CD4-positive, alpha-beta T cell treated with Interleukin-2 at 100 ng/mL for 4 hours (primary cell): ENCODE measurements at places on chromosomes 3 and 15.

DNA sequence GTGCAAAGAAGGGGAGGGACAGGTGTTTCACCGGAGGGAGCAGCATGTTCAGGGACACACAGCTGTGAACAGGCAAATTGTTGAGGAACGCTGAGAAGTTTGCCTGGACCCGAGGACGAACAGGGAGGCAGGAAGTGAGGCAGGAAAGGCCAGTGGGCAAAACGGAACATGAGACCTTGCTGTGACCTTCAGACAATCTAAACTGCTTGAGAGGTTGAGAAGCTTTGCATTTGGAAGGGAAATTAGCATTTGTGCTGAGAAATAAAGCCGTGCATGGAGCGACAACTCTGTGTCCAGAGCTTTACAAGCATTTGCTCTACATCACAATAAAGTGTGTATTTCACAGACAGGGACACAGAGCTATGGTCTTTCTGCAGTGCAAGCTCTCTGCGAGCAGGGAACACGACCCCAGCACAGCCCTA is 47.9 kb downstream of the CDC25A start:
- DNase-seq = no peak

- no peak for DNase-seq
Observed at GRCh38 chr15:51750186-51750585, 1.2 kb upstream of the TMOD2 start.

- no peak for DNase-seq
Observed at GRCh38 chr3:98012979-98013378, 22.1 kb downstream of the GABRR3 start.

- DNase-seq = no peak
Observed at GRCh38 chr3:191087391-191087790, 111.7 kb upstream of the OSTN start.

GRCh38 chr3:109806929-109807328 is 469.6 kb upstream of the DPPA4 start:
- DNase-seq = peak; percentile 85
